Right atrium auricular region (tissue), 2 donors: ENCODE measurements at places on chromosomes 16 and 17. TPM values are rescaled to one million over a fixed set of nuclear protein-coding genes. Genes with fewer than 3 reads are reported as not detected.

GRCh38 chr17:73533127-73533526 is 111.1 kb downstream of the SDK2 start:
- no peaks in the 10 kb centered on the region for H3K36me3 ChIP-seq
- no peaks in the 10 kb centered on the region for H3K27me3 ChIP-seq
- no peak overlapping the region for H3K4me3 ChIP-seq
- peak overlapping the region; percentile 17 for H3K27ac ChIP-seq
- DNase-seq = peak; percentile 65
- peaks cover 16% of the 10 kb centered on the region for H3K4me1 ChIP-seq

GRCh38 chr17:66126231-66126630 is 65.7 kb downstream of the CEP112 start:
- H3K36me3 ChIP-seq = peaks cover 5% of the 10 kb centered on the region
- no peaks in the 10 kb centered on the region for H3K4me1 ChIP-seq
- no peak for DNase-seq
- no peak overlapping the region for H3K4me3 ChIP-seq
- H3K27me3 ChIP-seq = no peaks in the 10 kb centered on the region

DNA sequence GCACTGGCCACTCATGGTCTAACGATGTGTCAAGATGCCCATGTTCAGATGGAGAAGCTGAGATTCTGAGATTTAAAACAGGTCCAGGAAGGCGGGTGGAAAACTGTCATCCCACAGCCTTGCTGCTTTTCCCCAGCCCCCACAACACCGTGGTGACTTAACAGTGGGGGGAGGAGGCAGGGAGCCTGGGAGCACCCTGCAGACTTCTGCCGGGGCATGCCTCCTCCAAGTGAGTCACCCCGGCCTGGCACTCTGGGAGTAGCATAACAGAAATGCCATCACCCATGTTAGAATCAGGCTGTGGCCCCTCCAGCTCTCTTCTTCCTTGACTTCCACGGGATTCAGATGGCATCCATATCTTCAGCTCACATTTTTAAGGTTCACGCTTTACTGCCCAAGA is 164.8 kb downstream of the CBLN1 start:
- DNase-seq = no peak
- H3K27me3 ChIP-seq = no peaks in the 10 kb centered on the region
- H3K4me1 ChIP-seq = peaks cover 16% of the 10 kb centered on the region
- H3K4me3 ChIP-seq = no peak overlapping the region
- H3K36me3 ChIP-seq = no peaks in the 10 kb centered on the region
- H3K27ac ChIP-seq = no peak overlapping the region

GRCh38 chr17:77323413-77324171 is 182.8 kb downstream of the SEC14L1 start:
- peak overlapping the region; percentile 84 for H3K27ac ChIP-seq
- H3K27me3 ChIP-seq = no peaks in the 10 kb centered on the region
- no peaks in the 10 kb centered on the region for H3K36me3 ChIP-seq
- H3K4me3 ChIP-seq = no peak overlapping the region

DNA sequence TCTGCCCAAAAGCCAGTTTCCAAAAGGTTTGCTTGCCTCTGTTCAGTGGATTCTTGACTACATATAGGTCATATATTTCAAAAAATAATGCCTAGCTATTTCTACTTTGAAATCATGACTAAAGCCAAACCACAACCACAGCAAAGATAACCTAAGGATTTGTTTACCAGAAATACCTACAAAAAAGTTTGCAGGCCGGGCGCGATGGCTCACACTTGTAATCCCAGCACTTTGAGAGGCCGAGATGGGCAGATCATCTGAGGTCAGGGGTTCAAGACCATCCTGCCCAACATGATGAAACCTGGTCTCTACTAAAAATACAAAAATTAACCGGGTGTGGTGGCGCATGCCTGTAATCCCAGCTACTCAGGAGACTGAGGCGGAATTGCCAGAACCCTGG is 15.2 kb downstream of the CARHSP1 start:
- DNase-seq = no peak
- H3K36me3 ChIP-seq = peaks cover 59% of the 10 kb centered on the region
- H3K27ac ChIP-seq = peak overlapping the region; percentile 37
- no peak overlapping the region for H3K4me3 ChIP-seq

TBC1D3B gene
- not detected for total RNA-seq

- no peak for DNase-seq
- peaks cover 10% of the 10 kb centered on the region for H3K36me3 ChIP-seq
- H3K27me3 ChIP-seq = no peaks in the 10 kb centered on the region
- no peak overlapping the region for H3K27ac ChIP-seq
- no peaks in the 10 kb centered on the region for H3K4me1 ChIP-seq
Measured at GRCh38 chr16:81899601-81900000, 111.7 kb downstream of the SDR42E1 start.

- no peaks in the 10 kb centered on the region for H3K27me3 ChIP-seq
- H3K4me3 ChIP-seq = no peak overlapping the region
- peaks cover 76% of the 10 kb centered on the region for H3K4me1 ChIP-seq
- no peaks in the 10 kb centered on the region for H3K36me3 ChIP-seq
- H3K27ac ChIP-seq = peak overlapping the region; percentile 49
Measured at GRCh38 chr16:24748242-24748641, 18.8 kb downstream of the TNRC6A start.

DNA sequence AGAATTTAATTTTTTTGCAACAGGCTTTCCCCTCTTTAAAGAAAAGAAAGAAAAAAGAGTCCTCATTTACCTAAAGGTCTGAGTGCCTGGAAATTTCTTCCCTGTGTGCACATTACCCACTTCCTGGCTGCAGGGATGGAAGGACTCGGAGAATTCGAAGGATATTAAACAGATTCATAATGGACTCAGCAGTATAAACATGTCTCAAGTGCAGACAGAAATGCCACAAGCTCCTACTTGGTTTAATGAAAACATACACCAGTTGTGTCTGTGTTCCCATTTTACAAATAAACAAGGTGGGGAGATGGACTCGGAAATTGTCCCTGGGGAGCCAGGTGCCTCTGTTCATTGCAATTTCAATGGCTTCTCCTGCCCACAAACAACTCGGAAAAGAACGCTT is 47.2 kb downstream of the MEOX1 start:
- no peak for DNase-seq
- no peaks in the 10 kb centered on the region for H3K4me1 ChIP-seq
- H3K27ac ChIP-seq = no peak overlapping the region

- no peaks in the 10 kb centered on the region for H3K36me3 ChIP-seq
- H3K27ac ChIP-seq = no peak overlapping the region
- no peaks in the 10 kb centered on the region for H3K27me3 ChIP-seq
- DNase-seq = no peak
- peaks cover 7% of the 10 kb centered on the region for H3K4me1 ChIP-seq
Measured at GRCh38 chr17:7130621-7131422, 16.2 kb upstream of the ASGR2 start.

DNA sequence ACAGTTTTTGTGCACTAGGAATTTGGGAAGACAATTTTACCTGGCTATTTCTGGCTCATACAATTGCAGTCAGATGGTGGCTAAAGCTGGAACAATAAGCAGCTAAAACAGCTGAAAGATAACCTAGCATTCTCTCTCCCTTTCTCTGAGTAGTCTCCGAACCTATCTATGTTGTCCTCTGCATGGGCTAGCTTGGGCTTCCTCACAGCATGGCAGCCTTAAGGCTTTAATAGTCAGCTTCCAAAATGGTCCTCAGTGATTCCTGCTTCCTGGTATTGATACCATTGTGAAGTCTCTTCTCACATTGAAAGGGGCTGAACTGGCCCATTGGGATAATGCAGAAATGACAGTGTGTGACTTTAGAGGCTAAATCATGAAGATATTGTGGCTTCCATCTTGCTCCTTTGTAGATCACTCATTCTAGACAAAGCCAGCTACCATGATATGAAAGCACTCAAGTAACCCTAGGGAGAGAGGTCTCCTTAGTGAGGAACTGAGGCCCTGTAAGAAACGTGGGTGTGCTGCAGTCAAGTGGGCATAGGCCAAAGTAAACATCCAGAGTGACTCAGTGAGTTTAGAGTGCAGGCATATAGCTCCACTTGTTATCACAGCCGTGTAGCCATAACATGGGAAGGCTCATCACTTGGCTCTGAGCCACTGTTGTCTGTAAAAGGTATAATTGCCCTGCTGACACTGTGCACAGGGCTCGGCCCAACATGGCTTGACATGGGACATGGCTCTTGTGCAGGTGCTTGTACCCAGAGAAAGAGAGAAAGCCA is 5.5 kb upstream of the VKORC1 start:
- H3K4me1 ChIP-seq = no peaks in the 10 kb centered on the region
- H3K36me3 ChIP-seq = no peaks in the 10 kb centered on the region
- DNase-seq = no peak
- H3K27me3 ChIP-seq = no peaks in the 10 kb centered on the region
- H3K27ac ChIP-seq = no peak overlapping the region
